ENCODE measurements at places on chromosomes 11 and 22.
A peak's percentile ranks its signal among the peaks of the same experiment; 100 is the strongest.

- no peak for DNase-seq
Measured at GRCh38 chr22:48702573-48703264, 1125.0 kb downstream of the BRD1 start.

DNA sequence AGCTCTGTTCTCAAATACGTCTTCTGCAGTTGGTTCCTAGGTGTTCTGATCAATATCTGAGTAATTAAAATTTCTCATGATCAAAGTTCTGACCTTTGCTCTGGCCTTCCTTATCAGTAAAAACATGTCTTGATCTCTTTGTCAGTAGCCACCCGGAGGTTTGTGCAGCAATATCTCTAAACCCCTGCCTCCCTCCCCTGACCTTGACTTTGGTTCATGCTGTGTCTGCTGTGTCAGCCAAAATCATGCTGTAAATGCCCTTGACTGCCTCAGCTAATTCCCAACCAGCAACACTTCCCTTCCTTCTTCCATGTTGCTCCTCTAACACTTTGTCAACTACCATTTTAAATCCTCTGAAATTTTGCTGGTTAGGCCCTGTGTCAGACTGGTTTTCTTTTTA, 424.7 kb downstream of the FAM181B start:
- no peak for DNase-seq

DNA sequence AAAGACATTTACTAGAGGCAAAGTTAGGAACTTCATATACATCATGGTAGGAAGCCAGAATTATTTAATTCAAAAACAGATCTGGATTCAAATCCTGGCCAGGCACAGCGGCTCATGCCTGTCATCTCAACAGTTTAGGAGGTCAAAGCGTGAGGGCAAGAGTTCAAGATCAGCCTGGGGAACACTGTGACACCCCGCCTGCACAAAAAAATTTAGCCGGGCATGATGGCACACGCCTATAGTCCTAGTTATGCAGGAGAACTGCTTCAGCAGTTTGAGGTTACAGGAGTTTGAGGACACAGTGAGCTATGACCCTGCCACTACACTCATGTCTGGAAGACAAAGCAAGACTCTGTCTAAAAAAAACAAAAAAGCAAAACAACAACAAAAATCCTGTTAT, 8.9 kb downstream of the MRTFA start:
- DNase-seq: no peak

DNA sequence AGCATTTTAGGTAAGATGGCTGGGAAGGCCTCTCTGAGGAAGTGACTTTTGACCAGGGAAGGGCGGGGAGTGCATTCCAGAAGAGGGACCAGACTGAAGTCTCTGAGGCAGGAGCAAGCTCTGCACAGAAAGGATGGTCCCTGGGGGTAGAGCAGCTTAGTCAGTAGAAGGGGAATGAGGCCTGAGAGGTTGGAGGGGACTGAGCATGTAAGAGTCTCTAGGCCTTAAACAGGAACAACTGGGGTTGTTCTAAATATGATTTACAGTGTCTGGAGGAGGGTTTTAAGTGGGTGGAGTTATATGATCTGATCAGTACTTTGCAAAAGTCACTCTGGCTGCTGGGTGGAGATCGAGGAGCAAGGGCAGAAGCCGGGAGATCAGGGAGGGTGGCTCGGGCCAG, 31.7 kb upstream of the TEF start:
- DNase-seq: no peak

GRCh38 chr11:111225881-111226280, 19.6 kb upstream of the POU2AF2 start:
- no peak for DNase-seq

DNA sequence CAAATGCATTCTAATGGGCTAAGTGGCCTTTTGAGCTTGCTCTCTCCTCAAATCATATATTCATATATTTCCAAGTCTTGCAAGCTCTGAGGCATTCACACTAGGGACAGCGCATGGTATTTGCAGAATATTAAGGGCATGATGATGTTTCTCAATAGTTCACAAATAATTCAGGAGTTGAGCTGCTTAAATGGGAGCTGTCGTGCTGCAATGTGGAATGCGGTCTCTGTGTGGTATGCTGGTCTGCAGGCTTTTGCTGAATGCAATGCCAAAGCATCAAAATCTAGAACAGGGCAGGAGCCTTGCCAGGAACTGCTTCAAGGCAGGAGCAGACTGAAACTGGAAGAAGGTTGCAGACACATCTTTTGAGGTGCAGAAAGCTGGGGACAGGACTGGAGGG, 1060.0 kb downstream of the TBC1D22A start:
- no peak for DNase-seq

DNA sequence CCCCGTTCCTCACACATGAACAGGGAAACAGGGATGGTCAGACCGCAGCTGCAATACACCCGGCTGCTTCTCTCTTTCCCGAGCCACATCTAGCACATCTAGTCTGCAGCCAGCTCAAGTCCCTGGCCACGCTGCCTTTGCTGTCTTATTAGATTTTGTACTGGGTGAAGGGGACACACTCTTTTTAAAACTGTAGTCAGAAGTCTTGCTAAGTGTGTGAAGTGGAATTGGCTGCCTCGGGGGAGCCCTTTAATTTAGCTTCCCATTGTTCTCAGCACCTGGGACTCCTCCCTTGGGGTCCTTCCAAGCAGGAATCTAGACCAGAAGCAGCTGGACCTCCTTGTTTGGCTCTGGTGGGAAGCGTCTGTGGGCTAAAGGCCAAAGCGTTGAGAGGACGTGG, 420.0 kb downstream of the CTTN start:
- no peak for DNase-seq

GRCh38 chr11:1934335-1935155, 12.6 kb upstream of the MRPL23 start:
- DNase-seq: no peak

DNA sequence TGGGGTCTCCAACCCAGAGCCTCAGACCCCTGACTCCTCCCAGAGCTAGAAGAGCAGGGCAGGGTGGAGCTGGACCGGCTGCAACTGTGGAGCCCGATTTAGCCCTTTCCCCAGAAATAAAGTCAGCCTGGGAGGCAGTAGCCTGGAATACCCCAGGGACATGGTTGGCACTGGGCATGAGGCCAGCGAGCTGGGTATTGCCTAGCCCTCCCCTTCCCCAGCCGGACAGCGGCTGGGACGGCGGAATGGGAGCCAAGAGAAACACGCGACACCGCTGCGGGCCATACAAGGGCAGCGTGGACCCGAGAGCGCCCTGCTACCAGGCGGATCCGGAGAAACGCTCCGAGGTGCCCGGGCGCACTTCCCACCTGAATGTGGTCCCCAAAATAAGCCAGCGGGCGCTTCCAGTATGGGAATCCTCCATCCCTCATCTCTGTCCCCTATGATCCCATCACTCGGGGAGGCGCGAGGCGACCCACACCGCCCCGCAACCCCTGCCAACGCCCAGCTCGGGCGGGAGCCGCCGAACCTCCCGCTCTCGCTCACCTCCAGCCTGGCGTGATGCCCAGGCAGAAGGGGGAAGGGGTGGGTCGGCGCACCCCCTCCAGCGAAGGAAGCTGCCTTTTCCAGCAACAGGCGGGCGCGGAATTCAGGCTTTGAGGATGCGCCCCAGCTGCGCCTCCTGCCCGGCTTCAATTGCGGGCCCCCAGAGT, 758 bp downstream of the MCAM start:
- DNase-seq: peak; percentile 20

GRCh38 chr11:73317373-73317772, 9.3 kb downstream of the ARHGEF17 start:
- no peak for DNase-seq

DNA sequence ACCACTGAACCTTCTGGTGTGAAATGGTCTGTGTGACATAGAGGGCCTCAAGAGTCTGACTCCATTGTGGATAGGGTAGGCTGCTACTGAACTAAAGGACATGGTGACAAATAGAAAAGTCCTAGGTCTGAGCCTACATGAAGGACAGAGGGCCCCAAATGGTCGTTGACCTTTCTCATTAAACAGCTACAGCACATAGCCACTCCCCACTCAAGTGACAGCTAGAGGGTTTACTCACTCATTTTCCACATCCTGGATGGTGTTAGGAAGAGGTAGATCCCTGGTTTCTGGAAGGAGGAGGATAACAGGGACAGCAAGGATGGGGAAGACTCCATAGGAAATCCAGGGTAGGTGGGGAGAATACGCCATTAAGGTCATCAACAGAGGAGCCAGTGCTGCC, 63.3 kb downstream of the SLC22A24 start:
- no peak for DNase-seq

- no peak for DNase-seq
Measured at GRCh38 chr11:58592760-58593472, 14.1 kb downstream of the ZFP91 start.

DNA sequence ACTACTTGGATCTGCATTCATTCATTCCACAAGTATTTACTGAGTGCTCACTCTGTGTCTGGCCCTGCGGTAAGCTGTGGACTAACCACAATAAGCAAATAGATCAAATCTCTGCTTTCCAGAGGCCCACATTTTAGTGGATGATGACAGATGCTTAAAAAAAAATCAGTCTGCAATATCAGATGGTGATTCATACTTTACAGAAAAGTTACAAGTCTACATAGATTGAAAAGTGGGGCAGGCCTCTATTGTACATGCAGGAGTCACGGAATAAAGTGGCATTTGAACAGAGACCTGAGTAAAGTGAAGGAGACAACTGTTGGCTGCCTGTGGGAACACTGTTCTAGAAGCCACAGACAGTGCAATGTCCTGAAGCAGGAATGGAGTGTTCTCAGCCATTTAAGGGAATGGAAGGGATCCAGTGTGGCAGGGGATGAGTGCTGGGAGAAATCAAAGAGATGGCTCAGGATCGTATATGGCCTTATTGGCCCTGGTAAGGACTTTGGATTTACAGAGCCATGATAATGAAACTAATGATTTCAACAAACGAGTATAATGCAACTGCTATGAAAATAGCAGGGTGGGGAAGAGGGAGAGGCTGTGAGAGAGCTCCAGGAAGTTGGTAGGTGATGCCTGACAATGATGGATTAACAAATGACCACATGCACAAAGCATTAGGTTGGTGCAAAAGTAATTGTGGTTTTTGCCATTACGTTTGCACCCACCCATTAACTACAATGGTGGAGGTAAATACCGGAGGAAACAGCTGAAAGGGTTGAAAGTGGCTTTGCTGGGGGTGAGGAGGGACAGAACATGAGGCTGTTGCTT, 31.1 kb downstream of the TMEM45B start:
- DNase-seq: peak; percentile 95

GRCh38 chr11:45537614-45538013, 127.8 kb downstream of the CHST1 start:
- DNase-seq: peak; percentile 2

Measured in ELR (cell line).